ENCODE measurements at places on chromosomes 7 and 10.

- no peak for DNase-seq
Measured at GRCh38 chr7:51867117-51867516, 550.5 kb upstream of the COBL start.

- DNase-seq: no peak
Measured at GRCh38 chr7:38681882-38682281, 50.7 kb upstream of the AMPH start.

DNA sequence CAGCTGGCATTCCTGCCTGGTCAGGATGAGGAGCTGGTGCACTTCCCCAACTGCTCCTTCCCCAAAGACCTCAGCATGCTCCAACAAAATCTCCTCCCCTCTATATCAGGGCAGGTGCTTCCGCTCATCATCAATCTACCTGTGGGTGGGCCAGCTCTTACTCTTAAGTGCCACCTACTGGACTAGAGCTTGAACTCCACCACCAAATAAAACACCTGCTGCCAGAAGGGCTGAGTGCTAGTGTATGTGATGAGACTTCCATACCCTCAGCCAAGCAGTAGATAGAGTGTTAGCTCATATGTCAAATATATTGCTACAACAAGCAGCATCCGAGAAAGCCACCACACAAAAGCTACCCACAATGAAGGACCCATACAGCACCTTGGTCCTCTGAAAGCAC lies 264.3 kb downstream of the RNLS start:
- DNase-seq: no peak

DNA sequence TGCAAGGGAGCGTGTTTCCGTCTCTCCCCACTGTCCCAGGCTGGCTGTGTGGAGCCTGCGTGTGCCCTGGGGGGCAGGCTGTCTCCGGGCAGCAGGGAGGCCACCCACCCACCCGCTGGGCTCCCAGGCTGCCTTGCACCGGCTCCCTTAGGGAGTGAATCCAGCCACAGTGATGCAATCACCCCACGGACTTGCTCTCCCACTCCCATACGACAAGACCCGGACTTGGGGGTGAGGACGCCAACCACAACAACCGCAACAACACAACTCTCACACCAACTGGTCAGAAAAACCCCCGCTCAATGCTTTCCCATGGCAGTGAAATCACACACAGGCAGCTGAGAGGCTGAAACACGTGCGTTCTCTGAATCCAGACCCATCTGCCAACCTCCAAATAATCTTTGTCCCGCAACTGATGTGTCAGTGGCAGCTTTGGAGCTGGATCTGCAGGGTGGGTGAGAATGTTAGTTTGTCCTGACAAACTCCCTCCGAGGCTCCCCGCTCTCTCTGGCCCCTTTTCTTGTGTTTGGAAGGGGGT lies 62.7 kb upstream of the DDC start:
- DNase-seq: no peak

DNA sequence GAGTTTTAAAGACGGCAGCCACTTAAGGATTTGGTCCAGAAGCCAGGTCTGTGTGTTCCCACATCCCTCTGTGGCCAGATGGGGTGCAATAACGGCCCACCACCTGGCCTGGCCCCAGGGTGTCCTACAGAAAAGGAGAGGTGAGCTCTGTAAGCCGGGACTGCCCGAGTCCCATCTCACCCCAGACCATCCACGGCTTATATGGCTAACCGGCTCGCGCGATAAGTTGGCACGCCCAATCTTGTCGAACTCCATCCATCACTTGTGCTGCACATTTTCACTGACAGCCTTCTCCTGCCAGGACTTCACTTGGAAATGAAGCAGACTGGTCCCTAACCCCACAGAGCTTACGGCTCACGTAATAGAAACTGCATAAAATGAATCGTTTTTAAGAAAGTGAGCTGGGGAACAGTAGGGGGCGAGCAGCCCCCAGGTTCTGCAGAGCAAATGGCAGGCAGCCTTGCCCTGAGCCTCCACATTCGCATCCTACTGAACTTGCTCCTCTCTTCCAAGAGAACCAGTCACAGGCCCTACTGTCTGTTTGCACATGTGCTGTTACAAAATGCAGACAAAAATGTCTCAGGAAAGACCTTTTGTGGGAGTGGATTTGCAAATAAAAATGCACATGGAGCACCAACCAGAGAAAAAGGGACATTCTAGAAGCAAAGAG lies 98.2 kb downstream of the TNS3 start:
- DNase-seq: no peak

DNA sequence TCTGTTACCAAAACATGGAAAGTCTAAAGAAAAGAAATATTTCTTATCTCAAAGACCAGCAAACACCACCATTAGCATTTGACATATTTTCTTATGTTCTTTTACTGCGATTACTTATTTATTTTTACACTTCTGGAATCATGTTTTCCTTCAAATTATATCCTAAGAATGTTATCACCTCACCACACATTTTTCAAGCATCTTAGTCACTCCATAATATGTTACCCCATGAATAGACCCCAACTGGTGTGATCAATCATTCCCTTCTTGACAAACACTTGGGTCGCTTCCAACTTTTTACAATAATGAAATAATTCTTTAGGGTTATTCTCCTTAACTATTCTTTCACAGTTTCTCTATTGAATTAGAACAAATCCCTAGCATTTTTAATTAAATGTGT lies 67.4 kb downstream of the AMPH start:
- DNase-seq: no peak

DNA sequence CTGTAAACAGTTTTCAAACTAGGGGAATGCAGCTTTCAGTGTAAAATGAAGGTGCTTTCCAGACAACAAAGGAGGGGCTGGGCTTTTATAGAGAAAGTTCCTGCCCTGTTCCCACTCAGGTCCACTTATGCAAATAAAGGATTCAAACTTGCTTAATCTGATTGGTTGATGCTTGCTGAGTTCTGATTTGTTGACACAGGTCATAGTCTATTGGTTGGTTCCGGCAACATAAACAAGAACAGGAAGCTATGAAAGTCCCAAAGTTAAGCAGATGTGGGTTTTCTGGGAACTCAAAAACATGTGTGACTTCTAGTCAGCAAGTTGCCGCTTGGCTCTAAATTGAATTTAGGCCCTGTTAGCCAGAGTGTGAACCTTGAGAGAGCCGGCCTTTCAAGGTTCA lies 194.2 kb upstream of the SVIL start:
- DNase-seq: no peak

DNA sequence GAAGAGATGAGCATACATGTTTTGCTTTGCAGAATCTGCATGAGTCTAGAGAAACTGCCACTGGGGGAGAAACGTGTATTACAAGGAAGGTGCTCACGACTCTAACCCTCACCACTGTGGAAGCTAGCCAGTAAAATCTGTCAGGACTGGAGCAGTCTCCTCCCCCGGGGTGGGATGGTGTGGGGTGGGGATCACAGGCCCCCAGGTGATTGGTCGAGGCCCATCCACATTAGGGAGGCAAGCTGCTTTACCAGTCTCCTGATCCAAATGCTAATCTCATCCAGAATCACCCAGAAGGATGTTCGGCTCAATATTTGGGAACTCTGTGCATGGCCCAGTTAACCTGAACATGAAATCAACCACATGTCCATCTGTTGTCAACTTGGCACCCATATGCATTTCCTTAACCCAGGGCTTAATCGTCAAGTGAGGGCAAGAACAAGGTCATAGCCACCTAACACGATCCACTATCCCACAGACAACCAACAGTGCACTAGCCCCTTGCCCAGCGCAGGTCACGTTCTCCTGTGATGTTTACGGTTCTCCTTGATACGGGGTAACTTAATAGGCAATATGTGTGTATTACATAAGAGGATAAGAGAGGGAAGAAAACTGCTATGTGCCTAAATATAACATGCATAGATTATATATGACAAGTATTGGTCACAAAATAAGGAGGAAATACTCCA lies 40.8 kb downstream of the DNAJB6 start:
- DNase-seq: no peak
